ENCODE measurements at places on chromosomes 5 and 9. TPM values are rescaled to one million over a fixed set of nuclear protein-coding genes. Genes with fewer than 3 reads are reported as not detected.

Gene TSSK1B
- total RNA-seq: not detected

- no peaks in the 10 kb centered on the region for H3K36me3 ChIP-seq
- DNase-seq: no peak
- H3K27ac ChIP-seq: no peak overlapping the region
- peaks cover 4% of the 10 kb centered on the region for H3K27me3 ChIP-seq
- H3K4me3 ChIP-seq: no peak overlapping the region
These were observed 64.0 kb downstream of the NSUN2 start for GRCh38 chr5:6568889-6569288.

- H3K4me3 ChIP-seq: no peak overlapping the region
- DNase-seq: no peak
- H3K27me3 ChIP-seq: peaks cover 10% of the 10 kb centered on the region
These were observed 156.4 kb upstream of the ADRA1B start for GRCh38 chr5:159759791-159760290.

GRCh38 chr9:131971482-131972074, 108.1 kb downstream of the MED27 start:
- H3K27me3 ChIP-seq: no peaks in the 10 kb centered on the region
- DNase-seq: no peak
- no peak overlapping the region for H3K4me3 ChIP-seq
- peaks cover 7% of the 10 kb centered on the region for H3K36me3 ChIP-seq
- no peaks in the 10 kb centered on the region for H3K4me1 ChIP-seq

Gene BRD8
- 74.6 TPM for total RNA-seq

- no peaks in the 10 kb centered on the region for H3K36me3 ChIP-seq
- no peak for DNase-seq
- no peaks in the 10 kb centered on the region for H3K4me1 ChIP-seq
- H3K27me3 ChIP-seq: peaks cover 9% of the 10 kb centered on the region
- H3K27ac ChIP-seq: no peak overlapping the region
- H3K4me3 ChIP-seq: no peak overlapping the region
These were observed 82.9 kb downstream of the PTCD2 start for GRCh38 chr5:72402959-72403628.

Data from activated CD4-positive, alpha-beta T cell treated with anti-CD3 and anti-CD28 coated beads, Interleukin-2, amount 10 ng/mL, durations not matched to agents 7 days and 5 days (primary cell).